ENCODE measurements at places on chromosomes 6 and 20.

- no peaks in the 10 kb centered on the region for H3K27me3 ChIP-seq
- no peak overlapping the region for H3K4me3 ChIP-seq
- peaks cover 51% of the 10 kb centered on the region for H3K4me1 ChIP-seq
- DNase-seq = no peak
- H3K27ac ChIP-seq = peak overlapping the region; percentile 94
Measured at GRCh38 chr6:35603326-35604202, 85.2 kb downstream of the FKBP5 start.

DNA sequence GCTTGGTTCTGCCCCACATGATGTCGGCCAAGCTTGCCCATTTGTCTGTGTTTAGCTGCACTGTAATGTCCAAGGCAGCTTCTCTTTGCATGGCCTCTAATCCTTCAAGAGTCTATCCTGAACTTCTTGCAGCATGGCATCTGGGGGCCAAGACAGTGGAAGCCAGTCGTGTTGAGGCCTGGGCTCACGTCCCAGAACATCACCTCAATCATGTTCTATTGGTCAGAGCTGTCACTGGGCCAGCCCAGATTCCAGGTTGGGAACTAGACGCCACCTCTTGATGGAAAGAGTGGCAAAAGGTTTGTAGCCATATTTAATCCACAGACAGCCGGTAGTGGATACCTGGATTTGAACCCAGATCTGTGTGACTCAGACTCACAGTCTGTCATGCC lies 25.3 kb downstream of the PPARD start:
- H3K4me3 ChIP-seq = no peak overlapping the region
- H3K27me3 ChIP-seq = no peaks in the 10 kb centered on the region
- DNase-seq = no peak
- H3K36me3 ChIP-seq = no peaks in the 10 kb centered on the region

GRCh38 chr6:137705160-137706082 lies 161.6 kb upstream of the TNFAIP3 start:
- no peak overlapping the region for H3K4me3 ChIP-seq
- H3K27ac ChIP-seq = no peak overlapping the region
- H3K27me3 ChIP-seq = no peaks in the 10 kb centered on the region
- peak; percentile 84 for DNase-seq
- peaks cover 8% of the 10 kb centered on the region for H3K4me1 ChIP-seq

DNA sequence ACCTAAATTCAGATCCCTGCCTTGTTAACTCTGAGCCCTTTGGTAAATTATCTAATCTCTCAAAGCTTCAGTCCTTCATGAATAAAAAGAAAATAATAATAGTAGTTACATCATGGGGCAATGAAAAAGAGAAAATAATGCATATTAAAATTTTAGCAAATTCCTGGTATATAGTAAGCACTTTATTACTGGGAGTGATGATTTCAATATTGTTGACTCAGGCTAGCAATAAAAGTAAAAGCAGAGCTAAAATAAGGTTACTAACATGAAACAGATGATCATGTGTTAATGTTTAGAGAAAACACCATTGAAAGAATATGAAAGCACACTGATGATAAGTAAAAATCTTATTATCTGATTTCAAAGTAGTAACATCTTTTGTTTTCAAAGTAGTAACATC lies 13.6 kb downstream of the GINS1 start:
- H3K27me3 ChIP-seq = no peaks in the 10 kb centered on the region
- no peak overlapping the region for H3K27ac ChIP-seq
- H3K4me3 ChIP-seq = no peak overlapping the region
- H3K4me1 ChIP-seq = no peaks in the 10 kb centered on the region
- DNase-seq = no peak

- no peaks in the 10 kb centered on the region for H3K36me3 ChIP-seq
- DNase-seq = no peak
- H3K27ac ChIP-seq = no peak overlapping the region
- H3K4me1 ChIP-seq = no peaks in the 10 kb centered on the region
- no peaks in the 10 kb centered on the region for H3K27me3 ChIP-seq
- H3K4me3 ChIP-seq = no peak overlapping the region
Measured at GRCh38 chr20:59434960-59435359, 134.5 kb downstream of the EDN3 start.

Measured in tibial nerve (tissue), 4 donors.